ENCODE measurements at places on chromosomes 7 and 10.

DNA sequence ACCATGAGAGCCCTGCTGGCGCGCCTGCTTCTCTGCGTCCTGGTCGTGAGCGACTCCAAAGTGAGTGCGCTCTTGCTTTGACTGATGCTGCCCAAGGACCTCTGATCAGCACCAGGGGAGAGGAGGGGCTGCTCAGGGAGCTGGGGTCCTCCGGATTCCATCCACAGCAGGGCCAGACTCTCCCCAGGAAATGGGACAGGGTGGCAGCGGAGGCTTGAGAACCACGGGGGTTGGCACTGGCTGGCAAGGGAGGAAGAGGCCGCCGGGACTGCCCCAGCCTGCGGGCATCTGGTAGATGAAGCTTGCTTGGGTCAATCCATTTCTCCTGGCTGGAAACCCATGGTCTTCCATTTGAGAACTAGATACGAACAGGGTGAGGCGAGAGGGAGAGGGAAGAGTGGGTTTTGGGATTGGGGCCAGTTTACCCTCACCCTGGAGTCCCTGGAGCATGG, 647 bp downstream of the PLAU start:
- H3K4me3 ChIP-seq = peak overlapping the region; percentile 96
- DNase-seq = no peak
- H3K27ac ChIP-seq = peak overlapping the region; percentile 76
- H3K36me3 ChIP-seq = peaks cover 30% of the 10 kb centered on the region
- H3K27me3 ChIP-seq = peaks cover 36% of the 10 kb centered on the region
- peaks cover 50% of the 10 kb centered on the region for H3K4me1 ChIP-seq

GRCh38 chr10:16520900-16521299, 779 bp downstream of the C1QL3 start:
- H3K36me3 ChIP-seq = no peaks in the 10 kb centered on the region
- DNase-seq = peak; percentile 41
- no peak overlapping the region for H3K27ac ChIP-seq
- peaks cover 15% of the 10 kb centered on the region for H3K4me1 ChIP-seq

- no peak overlapping the region for H3K4me3 ChIP-seq
- H3K27ac ChIP-seq = no peak overlapping the region
- H3K27me3 ChIP-seq = no peaks in the 10 kb centered on the region
- H3K4me1 ChIP-seq = no peaks in the 10 kb centered on the region
- no peak for DNase-seq
These were observed 50.0 kb upstream of the GTF2IRD1 start for GRCh38 chr7:74403521-74404387.

GRCh38 chr7:25995216-25995615, 156.8 kb upstream of the NFE2L3 start:
- H3K4me3 ChIP-seq = no peak overlapping the region
- no peak for DNase-seq
- H3K36me3 ChIP-seq = no peaks in the 10 kb centered on the region

DNA sequence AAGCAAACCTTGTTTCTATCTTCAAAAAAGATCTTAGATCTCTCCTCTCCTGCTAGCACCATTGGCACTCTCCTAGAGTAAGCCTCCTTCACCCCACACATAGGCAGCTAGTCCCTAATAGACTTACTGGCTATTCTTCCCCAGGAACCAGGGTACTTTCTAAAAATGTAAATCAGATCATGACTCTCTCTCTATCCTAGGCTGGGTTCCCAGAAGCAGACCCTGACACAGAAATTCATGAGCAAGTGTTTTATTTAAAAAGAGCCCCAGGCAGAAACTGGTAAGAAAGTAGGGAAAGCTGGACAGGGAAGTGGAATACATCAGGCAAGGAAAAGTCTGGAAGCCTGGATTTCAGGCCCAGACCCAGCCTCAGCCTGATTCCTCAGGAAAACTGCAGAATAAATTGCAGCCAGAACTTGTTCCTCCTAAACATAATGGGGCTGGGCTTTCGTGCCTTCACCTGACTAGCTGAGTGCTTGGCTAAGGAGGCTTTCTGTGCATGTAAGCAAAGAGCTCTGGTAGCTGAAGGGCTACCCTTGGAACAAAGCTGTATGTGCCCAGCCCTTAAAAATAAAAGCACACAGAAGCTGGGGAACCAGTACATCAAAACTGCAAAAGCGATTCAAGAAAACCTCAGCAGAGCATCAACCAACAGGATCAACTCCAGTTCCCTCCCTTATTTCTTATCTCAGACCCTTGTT, 18.8 kb upstream of the SORBS1 start:
- no peaks in the 10 kb centered on the region for H3K4me1 ChIP-seq
- no peak for DNase-seq
- peaks cover 33% of the 10 kb centered on the region for H3K27me3 ChIP-seq
- H3K27ac ChIP-seq = no peak overlapping the region
- H3K4me3 ChIP-seq = no peak overlapping the region

- no peaks in the 10 kb centered on the region for H3K27me3 ChIP-seq
- peak overlapping the region; percentile 77 for H3K4me3 ChIP-seq
- H3K36me3 ChIP-seq = peaks cover 12% of the 10 kb centered on the region
- peak; percentile 19 for DNase-seq
- peaks cover 22% of the 10 kb centered on the region for H3K4me1 ChIP-seq
- H3K27ac ChIP-seq = peak overlapping the region; percentile 76
These were observed 731 bp downstream of the CHCHD3 start for GRCh38 chr7:133081119-133081598.

GRCh38 chr7:148371280-148371937, 219.2 kb upstream of the C7orf33 start:
- no peaks in the 10 kb centered on the region for H3K4me1 ChIP-seq
- DNase-seq = no peak
- no peaks in the 10 kb centered on the region for H3K36me3 ChIP-seq
- H3K27me3 ChIP-seq = no peaks in the 10 kb centered on the region

DNA sequence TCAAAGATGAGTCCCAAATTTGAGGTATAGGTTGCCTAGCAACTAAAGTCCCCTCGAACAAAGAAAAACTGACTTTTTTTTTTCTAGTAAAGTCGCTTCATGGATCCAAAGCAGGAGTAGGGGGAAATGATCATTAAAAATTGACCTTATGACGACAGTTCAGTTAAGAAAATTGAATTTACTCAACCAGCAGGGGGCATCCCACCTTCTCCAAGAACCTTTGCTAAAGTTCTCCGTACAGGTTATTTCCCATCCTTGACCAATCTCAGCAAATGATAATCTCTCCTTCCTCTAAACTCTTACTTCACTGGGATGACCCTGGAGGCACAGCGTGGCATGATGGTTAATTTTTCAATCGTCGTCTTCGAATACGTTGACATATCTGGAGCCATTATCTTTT, 228.3 kb downstream of the CALN1 start:
- no peak for DNase-seq
- H3K36me3 ChIP-seq = no peaks in the 10 kb centered on the region
- H3K4me3 ChIP-seq = no peak overlapping the region

- H3K27me3 ChIP-seq = peaks cover 20% of the 10 kb centered on the region
- no peak overlapping the region for H3K4me3 ChIP-seq
- H3K4me1 ChIP-seq = no peaks in the 10 kb centered on the region
- H3K27ac ChIP-seq = no peak overlapping the region
- no peak for DNase-seq
- no peaks in the 10 kb centered on the region for H3K36me3 ChIP-seq
These were observed 51.3 kb upstream of the CAV2 start for GRCh38 chr7:116447966-116448839.

- no peak overlapping the region for H3K27ac ChIP-seq
- no peak overlapping the region for H3K4me3 ChIP-seq
- DNase-seq = no peak
- H3K27me3 ChIP-seq = peaks cover 21% of the 10 kb centered on the region
- no peaks in the 10 kb centered on the region for H3K4me1 ChIP-seq
These were observed 55.1 kb downstream of the SDK1 start for GRCh38 chr7:3356173-3356572.

GRCh38 chr10:122298598-122299301, 27.7 kb downstream of the BTBD16 start:
- DNase-seq = peak; percentile 70
- no peak overlapping the region for H3K4me3 ChIP-seq
- peaks cover 27% of the 10 kb centered on the region for H3K27me3 ChIP-seq
- H3K4me1 ChIP-seq = peaks cover 35% of the 10 kb centered on the region
- H3K36me3 ChIP-seq = no peaks in the 10 kb centered on the region
- H3K27ac ChIP-seq = no peak overlapping the region

- H3K27me3 ChIP-seq = peaks cover 15% of the 10 kb centered on the region
- H3K36me3 ChIP-seq = peaks cover 4% of the 10 kb centered on the region
- no peak overlapping the region for H3K27ac ChIP-seq
These were observed 38.8 kb downstream of the RAMP3 start for GRCh38 chr7:45196374-45196773.

- H3K36me3 ChIP-seq = peaks cover 4% of the 10 kb centered on the region
- no peak overlapping the region for H3K27ac ChIP-seq
- H3K4me3 ChIP-seq = no peak overlapping the region
- peaks cover 14% of the 10 kb centered on the region for H3K4me1 ChIP-seq
- DNase-seq = no peak
- H3K27me3 ChIP-seq = no peaks in the 10 kb centered on the region
These were observed 145.7 kb upstream of the AHR start for GRCh38 chr7:17152721-17153120.

DNA sequence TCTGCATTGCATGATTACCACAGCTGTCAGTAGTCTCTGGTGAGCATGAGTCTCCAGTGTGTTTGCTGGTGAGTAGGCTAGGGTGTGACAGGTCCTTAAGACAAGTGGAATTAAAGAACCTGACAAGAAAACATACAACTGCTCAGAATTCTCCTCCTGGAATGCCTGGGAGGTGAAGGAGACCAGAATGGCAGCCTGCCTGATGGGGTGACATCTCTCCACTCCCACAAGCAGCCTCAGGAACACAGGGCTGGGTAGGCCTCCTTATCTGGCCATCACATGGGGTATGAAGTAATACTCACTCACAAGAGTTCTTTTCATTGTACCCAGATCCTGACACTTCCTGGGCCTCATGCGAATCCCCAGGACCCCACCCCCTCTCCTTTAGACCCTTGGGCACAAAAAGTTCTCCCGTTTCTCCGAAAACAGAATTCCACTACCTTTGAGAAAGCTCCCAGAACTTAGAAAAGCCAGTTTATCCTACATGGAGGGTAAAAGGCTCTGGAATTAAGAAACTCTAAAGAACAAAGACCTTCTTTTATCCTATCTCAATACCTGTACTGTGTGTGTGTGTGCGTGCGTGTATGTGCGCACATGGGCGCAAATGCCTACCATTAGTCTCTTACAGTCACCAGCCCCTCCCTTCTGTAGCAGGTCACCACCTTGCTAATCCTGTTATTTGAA, 33.4 kb upstream of the C1GALT1 start:
- DNase-seq = no peak
- H3K4me3 ChIP-seq = no peak overlapping the region
- no peak overlapping the region for H3K27ac ChIP-seq
- H3K27me3 ChIP-seq = no peaks in the 10 kb centered on the region
- peaks cover 12% of the 10 kb centered on the region for H3K36me3 ChIP-seq

DNA sequence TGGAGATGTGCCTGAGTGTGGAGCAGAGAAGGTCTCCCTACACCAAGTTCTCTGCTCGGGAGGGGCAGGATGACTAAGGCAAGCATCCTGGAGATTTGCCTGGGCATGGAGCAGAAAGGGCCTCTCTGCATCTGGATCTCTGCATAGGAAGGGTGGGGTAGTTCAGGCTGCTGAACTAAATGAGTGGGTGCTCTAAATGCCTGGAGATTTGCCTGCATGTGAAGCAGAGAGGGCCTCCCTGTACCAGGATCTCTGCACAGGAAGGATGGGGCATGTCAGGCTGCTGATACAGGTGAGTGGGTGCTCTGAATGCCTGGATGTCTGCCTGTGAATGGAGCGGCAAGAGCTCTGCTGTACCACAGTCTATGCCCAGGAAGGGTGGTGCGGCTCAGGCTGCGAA, 680.7 kb downstream of the SUGCT start:
- H3K36me3 ChIP-seq = no peaks in the 10 kb centered on the region
- no peaks in the 10 kb centered on the region for H3K4me1 ChIP-seq
- no peak overlapping the region for H3K4me3 ChIP-seq
- DNase-seq = no peak
- no peak overlapping the region for H3K27ac ChIP-seq

- H3K27ac ChIP-seq = no peak overlapping the region
- no peaks in the 10 kb centered on the region for H3K27me3 ChIP-seq
- H3K36me3 ChIP-seq = no peaks in the 10 kb centered on the region
- no peak for DNase-seq
These were observed 224.3 kb downstream of the THSD7A start for GRCh38 chr7:11607686-11608085.

DNA sequence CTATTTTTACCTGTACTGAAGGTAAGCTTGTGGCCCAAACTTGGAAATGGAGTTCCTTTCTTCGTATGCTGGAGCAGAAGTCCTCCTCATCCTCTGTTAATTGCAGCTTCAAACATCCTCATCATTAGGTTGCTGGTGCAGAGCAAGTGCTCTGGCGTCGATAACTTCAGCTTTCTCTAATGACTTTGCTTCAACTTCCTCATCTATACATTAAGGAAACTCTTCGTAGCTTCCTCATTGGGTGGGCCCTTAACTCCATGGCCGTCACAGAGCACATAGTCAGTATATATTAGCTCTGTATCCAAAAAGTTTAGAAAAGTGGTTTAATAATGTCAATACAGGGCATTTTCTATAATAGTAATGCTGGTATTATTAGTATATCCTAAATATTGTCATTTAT, 447.7 kb downstream of the SUGCT start:
- H3K27ac ChIP-seq = no peak overlapping the region
- no peak for DNase-seq
- H3K27me3 ChIP-seq = no peaks in the 10 kb centered on the region
- no peaks in the 10 kb centered on the region for H3K36me3 ChIP-seq
- H3K4me3 ChIP-seq = no peak overlapping the region
- no peaks in the 10 kb centered on the region for H3K4me1 ChIP-seq
